ENCODE measurements at places on chromosomes 1 and 21. TPM values are rescaled to one million over a fixed set of nuclear protein-coding genes. Genes with fewer than 3 reads are reported as not detected.

DNA sequence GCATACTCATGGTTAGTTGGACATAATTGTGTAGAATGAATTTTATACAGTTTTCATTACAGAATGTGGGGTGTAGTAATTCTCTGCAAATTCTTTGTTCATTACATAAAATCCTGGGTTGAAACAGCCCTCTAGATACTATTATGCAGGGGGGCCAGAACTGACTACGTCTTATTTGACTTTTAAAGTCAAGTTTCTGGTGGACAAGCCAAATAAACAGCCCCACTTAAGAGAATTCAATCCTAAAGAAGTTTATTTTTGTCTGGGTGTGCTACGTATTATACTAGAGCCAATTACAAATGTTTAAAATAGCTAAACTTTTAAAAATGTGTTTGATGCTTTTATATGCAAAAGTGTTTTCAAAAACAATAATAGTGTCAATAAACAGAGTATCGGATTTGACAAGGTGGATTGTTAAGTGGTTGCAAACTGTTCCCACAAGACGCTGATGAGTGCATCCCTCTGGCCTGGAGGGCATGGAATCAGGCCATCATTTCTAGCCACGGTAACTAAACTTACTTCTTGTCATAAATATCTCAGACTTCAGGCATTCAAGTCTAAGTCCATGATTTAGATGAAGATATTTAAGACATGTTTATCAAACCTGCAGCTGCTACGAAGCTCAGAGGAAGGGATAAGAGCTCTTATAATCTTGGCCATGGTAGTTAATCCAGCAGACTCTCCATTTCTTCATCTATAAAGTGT lies 646.3 kb downstream of the KIF26B start:
- peak; percentile 76 for DNase-seq

DNA sequence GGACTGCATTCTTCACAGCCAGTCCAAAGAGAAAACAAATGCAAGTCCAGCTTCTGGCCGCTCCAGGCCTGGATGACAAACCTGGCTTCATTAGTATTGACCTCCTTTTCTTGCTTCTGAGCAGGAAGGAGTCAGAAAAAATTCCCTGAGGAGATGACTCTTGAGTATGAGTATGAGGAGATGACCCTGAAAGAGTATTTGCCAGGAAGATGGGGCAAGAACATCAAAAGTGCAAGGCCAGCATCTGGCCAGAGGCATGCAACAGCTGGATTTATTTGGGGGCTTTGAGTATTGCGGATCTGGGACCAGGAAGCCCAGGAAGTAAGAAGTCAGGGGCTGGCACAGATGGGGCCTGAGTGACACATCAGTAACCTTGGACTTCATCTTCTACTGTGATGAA lies 113.9 kb downstream of the GLIS1 start:
- DNase-seq = peak; percentile 18

- DNase-seq = no peak
These were observed 1496.5 kb downstream of the PLA2G4A start for GRCh38 chr1:188325211-188325610.

GRCh38 chr1:51605961-51606723 lies 10.8 kb upstream of the OSBPL9 start:
- DNase-seq = no peak

DNA sequence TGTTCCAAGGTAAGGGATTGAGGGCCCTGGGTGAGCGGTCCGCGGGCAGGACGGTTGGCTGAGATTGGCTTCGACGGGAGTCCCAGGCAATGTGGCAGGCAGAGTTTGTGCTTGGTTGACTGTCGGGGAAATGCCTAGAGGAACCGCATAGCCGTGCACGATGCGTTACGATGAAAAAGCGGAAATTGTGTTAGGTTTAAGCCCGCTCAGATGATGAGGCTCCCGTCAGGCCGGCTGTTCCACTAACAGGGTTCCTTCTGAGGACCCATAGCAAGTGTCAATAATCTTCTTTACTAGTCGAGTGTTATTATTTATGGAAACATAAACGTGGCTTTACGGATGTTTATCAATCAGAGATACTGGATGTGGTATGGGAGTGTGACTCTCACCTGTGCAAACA lies 117.8 kb upstream of the COL6A1 start:
- DNase-seq = no peak

DNA sequence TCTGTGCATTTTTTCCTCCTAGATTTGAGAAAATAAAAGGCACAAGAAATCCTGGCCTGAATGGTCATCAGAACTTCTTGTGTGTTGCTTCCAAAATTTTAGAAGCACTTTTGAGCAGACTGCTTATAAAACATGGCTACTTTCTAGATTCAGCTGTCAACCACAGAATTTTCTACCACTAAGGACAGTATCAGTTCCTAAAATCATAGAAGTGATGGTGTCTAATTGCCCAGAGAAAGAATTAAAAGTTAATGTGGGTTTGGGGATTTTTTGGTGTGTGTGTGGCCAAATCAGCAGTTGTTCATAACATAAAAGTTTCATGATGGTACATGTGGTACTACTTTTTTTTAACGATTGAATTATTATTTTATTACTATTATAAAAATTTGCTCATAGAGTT lies 171.4 kb upstream of the SNX7 start:
- DNase-seq = no peak

DNA sequence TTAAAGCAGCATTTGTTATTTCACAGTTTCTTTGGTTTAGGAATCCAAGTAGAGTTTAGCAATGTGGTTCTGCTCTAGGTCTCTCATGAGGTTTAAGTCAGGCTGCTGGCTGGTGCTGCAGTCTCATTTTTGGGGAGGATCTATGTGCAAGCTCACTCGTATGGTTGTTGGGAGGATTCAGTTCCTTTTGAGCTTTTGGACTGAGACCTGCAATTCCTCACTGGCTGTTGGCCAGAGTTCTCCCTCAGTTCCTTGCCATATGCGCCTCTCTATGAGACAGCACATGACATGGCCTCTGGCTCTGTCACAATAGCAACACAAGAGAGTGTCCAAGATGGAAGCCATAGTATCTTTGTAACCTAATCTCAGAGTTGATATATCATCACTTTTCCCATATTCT lies 91.0 kb downstream of the OLFML2B start:
- DNase-seq = no peak

GRCh38 chr1:228045871-228046270 lies 36.6 kb upstream of the ARF1 start:
- no peak for DNase-seq

GRCh38 chr21:25370311-25370744 lies 237.0 kb downstream of the MRPL39 start:
- DNase-seq = peak; percentile 65

DNA sequence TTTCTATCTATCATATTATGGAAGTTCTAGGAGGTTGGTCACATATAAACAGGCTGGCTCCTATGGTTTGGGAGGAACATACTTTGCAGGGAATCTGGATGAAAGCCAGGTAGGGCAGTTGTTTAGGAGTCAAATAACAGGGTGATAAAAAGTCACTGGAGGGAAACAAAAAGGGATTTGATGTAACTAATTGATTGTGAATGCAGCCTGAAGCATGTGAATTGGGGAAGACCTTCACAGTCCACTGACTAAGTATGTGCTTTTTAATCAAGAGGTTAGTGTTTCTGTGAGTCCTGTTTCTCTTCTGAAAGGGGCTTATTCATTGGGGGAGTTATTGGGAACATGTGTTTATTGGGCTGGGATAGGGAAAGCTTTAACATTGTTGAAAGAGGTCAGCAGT lies 41.3 kb downstream of the HMCN1 start:
- no peak for DNase-seq

DNA sequence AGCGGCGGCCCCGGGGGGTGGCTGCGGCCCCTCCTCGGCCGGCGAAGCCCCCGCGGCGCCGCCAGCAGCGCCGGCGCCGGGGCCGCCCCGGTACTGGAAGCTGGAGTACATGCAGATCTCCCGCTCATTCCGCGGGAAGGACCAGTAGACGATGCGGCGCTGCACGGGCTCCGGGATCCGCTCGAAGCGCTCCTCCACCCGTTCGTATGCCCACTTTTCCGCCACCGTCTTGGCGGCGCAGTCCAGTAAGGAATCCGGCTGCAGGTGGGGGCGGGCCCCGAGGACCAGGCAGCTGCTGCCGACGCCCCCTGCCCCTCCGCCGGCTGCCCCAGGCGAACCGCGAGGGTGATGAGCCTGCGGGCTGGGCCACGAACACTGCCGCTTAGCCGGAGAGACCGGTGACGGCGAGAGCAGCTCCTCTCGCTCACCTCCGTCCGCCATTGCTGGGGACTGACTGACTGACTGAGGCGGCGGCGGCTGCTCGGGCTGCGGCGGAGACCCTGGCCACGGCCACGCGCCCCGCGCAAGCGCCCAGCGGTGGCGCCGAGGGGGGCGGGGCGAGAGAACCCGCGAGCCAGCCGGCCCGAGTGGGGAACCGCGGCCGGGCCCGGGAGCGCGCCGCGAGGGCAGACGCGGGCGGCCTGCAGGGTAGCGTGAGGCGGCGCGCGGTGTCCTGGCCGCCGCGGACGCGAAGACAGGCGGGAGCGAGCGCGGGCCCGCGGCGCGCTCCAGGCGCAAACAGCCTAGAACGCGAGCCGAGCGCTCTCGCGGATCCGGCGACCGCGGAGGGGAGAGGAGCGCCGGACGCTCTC lies at the start of gene ZSWIM5:
ZSWIM5 (minus strand) TSS at position 696 of the 812 bp plus-strand sequence; CDS start at position 441, 255 bp downstream.
- peak; percentile 42 for DNase-seq

GRCh38 chr1:56061824-56062223 lies 517.5 kb downstream of the PLPP3 start:
- no peak for DNase-seq

DNA sequence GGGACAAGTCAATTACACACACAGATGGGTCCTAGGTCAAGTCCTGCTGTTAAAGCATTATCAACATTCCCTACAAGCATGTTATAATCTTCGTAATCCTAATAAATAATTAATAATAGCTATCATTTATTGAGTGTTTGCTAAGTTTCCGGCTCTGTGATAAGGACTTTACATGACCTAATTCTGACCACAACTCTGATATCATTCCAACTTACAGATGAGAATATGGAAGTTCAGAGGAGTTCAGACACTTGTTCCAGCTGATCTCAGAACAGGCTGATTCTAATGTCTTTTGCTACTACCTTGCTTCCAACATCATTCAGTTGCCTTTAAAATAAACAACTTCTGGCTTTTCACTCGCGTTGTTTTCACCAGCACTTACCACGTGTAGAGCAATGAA lies 770.1 kb upstream of the CXADR start:
- DNase-seq = no peak

DNA sequence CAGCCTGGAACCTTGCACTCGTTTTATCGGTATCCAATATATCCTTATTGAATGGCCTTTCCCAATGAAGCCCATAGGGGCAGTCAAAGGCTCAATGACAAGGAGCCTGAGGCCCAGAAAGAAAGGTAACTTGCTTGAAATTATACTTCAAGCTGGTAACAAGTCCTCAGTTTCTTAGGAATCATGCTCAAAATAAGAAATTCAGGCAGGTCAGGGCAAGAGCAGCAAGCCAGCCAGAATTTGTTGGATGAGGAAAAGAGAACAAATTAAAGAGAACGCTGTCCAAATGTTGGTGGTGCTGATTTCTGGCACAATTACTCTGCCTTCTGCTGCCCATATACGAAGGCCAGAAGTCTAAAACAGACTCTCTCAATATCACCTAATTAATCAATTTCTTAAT lies 77.6 kb downstream of the DDX20 start:
- DNase-seq = peak; percentile 10

- no peak for DNase-seq
These were observed 19.6 kb upstream of the PIK3R3 start for GRCh38 chr1:46152016-46152415.

DNA sequence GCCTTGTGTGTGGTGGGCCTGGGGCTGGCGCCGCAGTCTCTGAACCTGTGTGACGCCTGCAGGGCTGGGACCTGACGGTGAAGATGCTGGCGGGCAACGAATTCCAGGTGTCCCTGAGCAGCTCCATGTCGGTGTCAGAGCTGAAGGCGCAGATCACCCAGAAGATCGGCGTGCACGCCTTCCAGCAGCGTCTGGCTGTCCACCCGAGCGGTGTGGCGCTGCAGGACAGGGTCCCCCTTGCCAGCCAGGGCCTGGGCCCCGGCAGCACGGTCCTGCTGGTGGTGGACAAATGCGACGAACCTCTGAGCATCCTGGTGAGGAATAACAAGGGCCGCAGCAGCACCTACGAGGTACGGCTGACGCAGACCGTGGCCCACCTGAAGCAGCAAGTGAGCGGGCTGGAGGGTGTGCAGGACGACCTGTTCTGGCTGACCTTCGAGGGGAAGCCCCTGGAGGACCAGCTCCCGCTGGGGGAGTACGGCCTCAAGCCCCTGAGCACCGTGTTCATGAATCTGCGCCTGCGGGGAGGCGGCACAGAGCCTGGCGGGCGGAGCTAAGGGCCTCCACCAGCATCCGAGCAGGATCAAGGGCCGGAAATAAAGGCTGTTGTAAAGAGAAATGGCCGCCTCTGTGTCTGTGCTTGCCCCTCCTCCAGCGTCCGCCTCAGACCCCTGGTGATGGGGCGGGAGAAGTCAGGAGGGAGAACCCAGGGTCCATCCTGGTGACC lies 788 bp downstream of the ISG15 start:
- DNase-seq = no peak

Gene KCNK1
- 2.6 TPM for total RNA-seq

Gene RIMS3
- total RNA-seq = 0.32 TPM

Gene PGLYRP3
- not detected for total RNA-seq

Gene DENND1B
- total RNA-seq = 21.6 TPM

Gene SPAG17
- 0.32 TPM for total RNA-seq

Gene HRNR
- not detected for total RNA-seq

Gene CIART
- total RNA-seq = 6.5 TPM

Measured in fibroblast of villous mesenchyme (primary cell).